Nasal cavity respiratory epithelium epithelial cell of viscerocranial mucosa (primary cell): ENCODE measurements at places on chromosomes 1 and 21. TPM values are rescaled to one million over a fixed set of nuclear protein-coding genes. Genes with fewer than 3 reads are reported as not detected.

The TTC13 gene
- 14.7 and 16.0 TPM in 2 replicates for total RNA-seq

The C1orf56 gene
- 0.71 and 1.0 TPM in 2 replicates for total RNA-seq

The KRTAP6-2 gene
- total RNA-seq = not detected in 2 replicates

The C2CD2 gene
- 18.5 and 26.1 TPM in 2 replicates for total RNA-seq

The PAQR6 gene
- 0.34 and 1.1 TPM in 2 replicates for total RNA-seq

The A3GALT2 gene
- total RNA-seq = not detected in 2 replicates

The OR2M3 gene
- total RNA-seq = not detected in 2 replicates
